Diencephalon (tissue), 1 donor: ENCODE measurements at places on chromosomes 12 and 14. TPM values are rescaled to one million over a fixed set of nuclear protein-coding genes. Genes with fewer than 3 reads are reported as not detected.

Gene SDR9C7
- 0.23 TPM for total RNA-seq

Gene AKAP6
- total RNA-seq: 161 TPM

Gene HCAR1
- 0.69 TPM for total RNA-seq

Gene ASIC1
- 31.1 TPM for total RNA-seq
